ENCODE measurements at places on chromosomes 4 and X.

GRCh38 chrX:123600181-123600580 is 132.7 kb downstream of the THOC2 start:
- DNase-seq: no peak

DNA sequence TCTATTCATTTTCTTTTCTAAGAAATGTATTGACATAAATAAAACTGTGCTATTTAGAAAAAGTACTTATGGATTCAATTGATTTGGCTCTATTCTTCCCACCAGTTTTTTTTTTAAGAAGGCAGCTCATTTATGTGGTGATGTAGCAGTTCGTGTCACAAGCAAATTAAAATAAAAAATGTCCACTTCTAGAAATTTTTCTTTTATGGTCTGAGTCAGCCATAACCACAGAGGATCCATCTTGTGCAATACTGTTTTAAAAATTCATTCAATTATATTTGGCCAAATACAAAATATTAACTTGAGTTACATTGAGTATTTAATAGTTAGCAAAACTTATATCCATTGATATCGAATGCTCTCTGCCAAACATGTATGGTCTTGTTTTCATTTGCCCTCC is 207.9 kb upstream of the FAT1 start:
- DNase-seq: no peak

GRCh38 chr4:24655326-24655725 is 71.0 kb upstream of the DHX15 start:
- DNase-seq: no peak

GRCh38 chr4:180335566-180335965 is 1907.6 kb upstream of the TENM3 start:
- DNase-seq: no peak

DNA sequence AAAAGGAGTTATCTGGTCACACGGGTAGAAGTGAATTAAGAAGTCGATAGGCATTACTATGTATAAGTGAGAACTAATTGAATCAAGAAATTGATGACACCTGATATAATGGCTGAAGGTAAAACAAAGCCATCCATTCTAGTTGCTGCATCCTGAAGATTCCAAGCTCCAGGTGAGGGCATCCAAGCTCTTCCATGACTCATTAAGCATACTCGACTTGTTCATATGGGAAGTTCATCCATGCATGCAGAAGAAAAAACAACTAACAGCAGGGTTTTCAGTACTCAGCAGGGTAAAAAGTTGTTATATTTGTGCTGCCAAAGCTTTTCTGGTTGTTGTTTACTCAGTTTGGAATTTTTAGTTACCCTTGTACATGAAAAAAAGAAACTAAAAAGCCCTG is 508.0 kb upstream of the CXorf51A start:
- no peak for DNase-seq

GRCh38 chrX:5916945-5917344 is 311.7 kb downstream of the NLGN4X start:
- no peak for DNase-seq

- DNase-seq: no peak
Observed at GRCh38 chrX:2487366-2487765, 13.4 kb downstream of the DHRSX start.

DNA sequence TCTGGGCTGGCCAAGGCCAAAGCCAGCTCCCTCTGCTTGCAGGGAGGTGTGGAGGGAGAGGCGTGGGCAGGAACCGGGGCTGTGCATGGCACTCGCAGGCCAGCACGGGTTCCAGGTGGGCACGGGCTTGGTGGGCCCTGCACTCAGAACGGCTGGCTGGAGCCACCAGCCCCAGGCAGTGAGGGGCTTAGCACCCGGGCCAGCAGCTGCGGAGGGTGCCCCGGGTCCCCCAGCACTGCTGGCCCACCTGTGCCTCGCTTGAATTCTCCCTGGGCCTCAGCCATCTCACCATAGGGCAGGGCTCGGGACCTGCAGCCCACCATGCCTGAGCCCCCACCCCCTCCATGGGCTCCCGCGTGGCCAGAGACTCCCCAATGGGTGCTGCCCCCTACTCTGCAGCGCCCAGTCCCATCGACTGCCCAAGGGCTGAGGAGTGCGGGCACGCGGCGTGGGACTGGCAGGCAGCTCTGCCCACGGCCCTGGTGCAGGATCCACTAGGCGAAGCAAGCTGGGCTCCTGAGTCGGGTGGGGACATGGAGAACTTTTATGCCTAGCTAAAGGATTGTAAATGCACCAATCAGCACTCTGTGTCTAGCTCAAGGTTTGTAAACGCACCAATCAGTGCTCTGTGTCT is 193.9 kb downstream of the LARP7 start:
- DNase-seq: no peak

DNA sequence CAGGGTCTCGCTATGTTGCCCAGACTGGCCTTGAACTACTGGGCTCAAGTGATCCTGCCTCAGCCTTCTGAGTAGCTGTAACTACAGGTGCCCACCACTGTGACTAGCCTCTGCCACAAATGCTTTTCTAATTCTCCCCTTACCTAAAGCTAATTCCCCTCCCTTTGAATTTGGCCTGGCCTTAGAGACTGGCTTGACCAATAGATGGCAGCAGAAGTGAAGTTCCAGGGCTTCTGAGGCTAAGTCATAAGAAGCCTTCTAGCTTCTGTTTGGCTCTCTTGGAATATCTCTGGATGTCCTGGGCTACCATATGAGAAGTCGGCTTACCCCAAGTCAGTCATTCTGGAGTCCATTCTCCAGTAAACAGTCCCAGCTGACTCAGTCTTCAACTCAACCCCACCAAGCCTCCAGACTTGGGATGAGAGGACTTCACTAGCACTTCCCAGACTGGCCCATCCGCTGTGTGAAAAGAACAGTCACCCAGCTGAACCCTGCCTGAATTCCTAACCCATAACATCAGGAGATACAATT is 61.0 kb downstream of the HPRT1 start:
- peak; percentile 18 for DNase-seq

DNA sequence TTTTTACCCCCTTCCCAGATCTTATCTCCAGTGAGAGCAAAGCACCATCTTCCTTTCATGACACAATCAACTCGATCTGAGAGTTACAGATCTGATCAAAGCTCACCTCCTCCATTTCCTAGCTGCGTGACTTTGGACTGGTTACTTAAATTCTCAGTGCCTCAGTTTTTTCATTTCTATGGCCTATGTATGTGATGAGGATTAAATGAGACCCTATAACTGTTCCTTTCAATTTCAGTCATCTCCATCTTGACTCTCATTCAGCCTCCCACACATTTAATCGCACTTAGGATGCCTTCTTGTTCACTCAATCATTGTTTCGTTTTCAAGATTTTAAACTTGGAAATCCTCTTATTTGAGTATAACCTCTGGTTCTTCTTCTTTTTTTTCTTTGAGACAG is 20.1 kb upstream of the CXCR3 start:
- DNase-seq: no peak

DNA sequence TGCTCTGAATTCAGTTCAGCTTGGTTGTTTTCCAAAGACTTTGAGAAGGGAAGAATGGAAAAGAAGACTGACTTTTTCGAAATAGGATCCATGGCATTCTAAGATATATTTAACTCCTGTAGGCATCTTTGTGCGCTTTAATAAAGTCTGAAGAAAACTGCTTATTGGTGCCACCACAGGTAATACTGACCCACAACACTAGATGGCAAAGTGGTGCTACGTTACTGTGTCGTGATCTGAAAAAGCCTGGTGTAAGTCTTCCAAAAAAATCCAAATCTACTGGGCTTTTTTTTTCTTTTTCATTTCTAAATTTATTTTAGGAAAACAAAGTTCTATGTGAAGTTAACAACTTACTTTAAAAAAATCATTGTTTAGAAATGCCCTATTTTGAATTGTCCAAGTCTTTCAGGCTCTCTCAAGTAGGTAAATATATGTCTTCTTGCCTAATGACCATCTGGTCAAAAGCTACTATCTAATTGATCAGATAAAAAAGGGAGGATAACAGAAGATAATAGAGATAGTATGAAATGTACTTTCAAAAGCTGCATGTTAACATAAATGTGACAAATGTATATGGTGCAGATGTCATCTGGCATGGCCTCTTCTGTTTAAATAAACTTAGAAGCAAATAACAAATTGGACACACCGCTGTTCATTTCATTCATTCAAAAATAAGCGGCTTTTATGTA is 47.0 kb upstream of the MID1IP1 start:
- peak; percentile 27 for DNase-seq

DNA sequence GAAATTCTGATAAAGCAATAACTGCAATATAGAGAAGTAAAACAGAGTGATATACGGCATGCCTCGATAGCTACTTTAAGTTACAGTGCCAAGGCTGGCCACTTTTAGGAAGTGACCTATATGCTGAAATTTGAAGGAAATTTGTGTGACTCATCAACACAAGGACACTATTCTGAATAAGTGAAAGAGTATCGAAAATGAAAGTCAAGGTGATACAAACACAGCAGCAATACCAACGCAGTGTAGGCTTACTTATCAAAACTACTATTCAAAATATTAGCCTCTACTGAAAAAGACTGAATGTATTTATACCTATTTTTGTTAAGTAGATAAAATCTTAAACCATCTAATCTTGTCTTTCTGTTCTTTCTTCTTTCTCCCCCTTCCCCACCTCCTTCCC is 459.9 kb upstream of the GNPDA2 start:
- peak; percentile 13 for DNase-seq

DNA sequence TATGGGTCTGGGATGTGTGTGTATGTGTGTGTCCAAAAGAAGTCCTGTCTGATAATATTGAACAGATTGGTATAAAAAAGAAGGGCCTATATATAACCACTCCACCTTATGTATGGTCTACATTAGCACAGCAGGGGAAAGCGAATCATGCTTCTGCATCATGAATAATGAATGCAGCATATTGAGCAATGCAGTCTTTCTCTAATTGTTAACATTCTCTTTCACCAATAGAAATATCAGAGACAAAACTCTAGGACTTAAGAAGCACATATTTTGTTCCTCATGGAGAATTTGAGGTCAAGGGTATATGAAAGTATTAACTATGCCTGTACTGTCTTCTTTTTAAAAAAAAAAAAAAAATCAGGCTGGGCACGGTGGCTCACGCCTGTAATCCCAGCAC is 264.3 kb upstream of the NOCT start:
- DNase-seq: no peak

- no peak for DNase-seq
Observed at GRCh38 chr4:100960232-100960631, 387.1 kb downstream of the PPP3CA start.

DNA sequence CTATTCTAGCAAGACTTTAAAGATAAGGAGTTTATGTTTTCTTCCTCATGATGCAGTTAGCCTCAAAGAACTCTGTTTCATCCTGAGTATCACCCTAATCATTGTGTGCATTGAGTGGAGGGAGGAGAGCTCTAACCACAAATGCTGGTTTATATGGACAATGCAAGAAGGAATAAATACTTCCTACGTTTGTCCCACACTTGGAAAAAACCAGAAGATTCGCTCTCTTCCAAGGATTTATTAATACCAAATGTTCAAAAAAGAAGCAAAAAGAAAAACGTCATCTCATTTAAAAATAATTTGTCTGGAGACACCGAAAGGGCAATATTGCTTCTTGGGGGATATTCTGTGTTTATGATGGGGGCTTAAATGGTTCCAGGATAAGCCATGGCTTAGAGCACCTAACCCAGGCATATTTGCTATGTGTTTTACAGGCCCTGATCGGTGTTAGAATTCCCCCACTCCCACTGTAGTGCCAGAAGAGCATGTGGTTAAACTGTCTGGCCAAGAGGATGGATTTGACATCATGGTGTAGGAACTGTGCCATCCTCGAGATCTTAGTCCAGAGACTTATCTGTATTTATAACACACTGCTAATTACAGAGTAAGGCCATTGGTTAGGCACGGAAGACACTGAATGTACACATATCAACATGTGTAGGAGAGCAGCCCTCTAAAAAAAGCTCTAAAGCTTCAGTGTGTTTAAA is 227.2 kb downstream of the ANK2 start:
- DNase-seq: no peak

DNA sequence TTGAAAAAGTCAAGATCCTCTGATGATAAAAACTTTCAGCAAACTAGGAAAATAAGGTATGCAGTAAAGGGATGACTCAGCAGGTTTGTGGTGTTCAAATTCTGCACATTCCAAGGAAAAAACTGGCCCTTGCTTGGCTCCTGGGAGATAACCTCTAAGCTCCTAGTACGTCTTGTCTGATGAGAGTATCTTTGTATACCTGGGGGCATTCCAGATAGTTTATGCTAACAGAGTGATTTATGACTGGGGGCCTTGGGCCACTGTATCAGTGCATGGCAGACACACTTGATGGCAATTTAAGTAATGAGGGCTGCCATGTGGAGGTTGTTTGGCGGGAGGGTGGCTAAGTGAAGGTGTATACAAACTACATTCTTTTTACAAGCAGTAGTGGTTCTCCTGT is 56.9 kb downstream of the NSG1 start:
- peak; percentile 13 for DNase-seq

DNA sequence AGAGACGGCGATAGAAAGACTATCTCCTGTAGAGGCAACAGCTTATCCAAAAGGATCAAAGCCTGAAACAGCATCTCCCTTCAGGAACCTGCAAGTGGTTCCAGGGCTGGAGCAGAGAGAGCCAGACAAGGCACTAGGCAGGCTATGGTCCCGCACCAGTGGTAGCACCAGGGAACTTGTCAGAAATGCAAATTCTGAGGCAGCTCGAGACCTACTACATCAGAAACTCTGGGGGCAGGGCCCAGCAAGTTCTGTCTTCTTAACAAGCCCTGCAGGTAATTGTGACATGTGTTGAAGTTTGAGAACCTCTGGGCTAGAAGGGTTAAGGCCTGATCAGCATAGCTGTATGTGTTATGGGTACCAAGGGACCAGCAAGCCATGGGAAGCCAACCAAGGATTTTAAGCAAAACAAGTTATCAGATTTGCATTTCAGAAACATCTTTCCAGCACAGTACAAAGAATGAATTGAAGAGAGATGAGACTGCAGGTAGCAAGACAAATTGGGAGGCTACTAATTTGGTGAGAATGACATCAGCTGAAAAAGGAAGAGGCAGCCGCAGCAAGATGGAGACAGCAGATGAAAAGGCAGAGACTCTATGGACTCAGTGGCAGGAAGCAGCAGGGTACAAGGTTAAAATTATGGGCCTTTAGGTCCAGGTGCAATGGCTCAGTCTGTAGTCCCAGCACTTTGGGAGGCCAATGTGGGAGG is 139.7 kb downstream of the TSPAN5 start:
- DNase-seq: no peak

GRCh38 chr4:53748328-53748772 is 157.1 kb upstream of the LNX1 start:
- DNase-seq: no peak

DNA sequence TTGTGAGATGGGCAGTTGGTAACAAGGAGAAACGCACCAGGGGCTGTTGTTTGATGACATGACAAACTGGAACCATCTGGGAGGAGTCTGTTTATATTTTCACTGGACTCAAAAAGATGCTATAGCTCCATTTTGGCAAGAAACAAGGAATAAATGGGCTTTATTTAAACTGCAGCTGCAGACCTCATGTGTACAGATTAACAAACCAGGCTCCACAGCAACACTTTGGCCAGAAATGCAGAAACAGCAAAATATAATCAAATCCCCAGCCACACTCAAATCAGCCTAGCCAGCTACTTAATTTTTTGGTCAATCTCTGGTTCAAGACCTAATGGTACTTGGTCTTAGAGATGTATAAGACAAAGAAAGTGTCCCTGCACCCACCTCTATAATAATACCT is 52.7 kb downstream of the ASB9 start:
- no peak for DNase-seq

Data from urothelium cell line (cell line).